ENCODE measurements at places on chromosomes 11 and 22. TPM values are rescaled to one million over a fixed set of nuclear protein-coding genes. Genes with fewer than 3 reads are reported as not detected.

- DNase-seq: no peak
Measured at GRCh38 chr22:48850658-48851287, 976.9 kb downstream of the BRD1 start.

DNA sequence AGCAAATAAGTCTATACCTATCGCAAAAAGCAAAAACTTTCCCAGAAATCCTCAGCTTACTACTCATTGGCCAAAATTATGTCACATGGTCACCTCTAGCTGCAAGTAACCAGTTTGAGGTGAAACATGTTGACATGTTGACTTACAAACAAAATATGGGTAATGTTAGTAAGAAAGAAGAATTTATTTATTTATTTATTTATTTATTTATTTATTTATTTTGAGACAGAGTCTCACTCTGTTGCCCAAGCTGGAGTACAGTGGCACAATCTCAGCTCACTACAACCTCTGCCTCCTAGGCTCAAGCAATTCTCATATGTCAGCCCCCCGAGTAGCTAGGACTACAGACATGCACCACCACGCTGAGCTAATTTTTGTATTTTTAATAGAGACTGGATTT, 5.4 kb upstream of the SLC35C1 start:
- DNase-seq: no peak

GRCh38 chr11:65596520-65596919, 920 bp upstream of the KCNK7 start:
- DNase-seq: no peak

- no peak for DNase-seq
Measured at GRCh38 chr11:96697466-96697865, 307.7 kb downstream of the JRKL start.

UQCR10 gene
- 229 TPM for polyA plus RNA-seq

PANX2 gene
- polyA plus RNA-seq: 1.3 TPM

TYR gene
- polyA plus RNA-seq: not detected

PHOX2A gene
- 75.6 TPM for polyA plus RNA-seq
